ENCODE measurements at places on chromosomes 3 and 15. TPM values are rescaled to one million over a fixed set of nuclear protein-coding genes. Genes with fewer than 3 reads are reported as not detected.

Gene RAMAC
- 36.6 TPM for total RNA-seq

Gene SAMD7
- not detected for total RNA-seq

Gene TAMM41
- total RNA-seq: 3.7 TPM

Gene B3GALNT1
- total RNA-seq: 28.8 TPM

Gene IL5RA
- total RNA-seq: not detected

Gene MUSTN1
- 0.56 TPM for total RNA-seq

Gene ISL2
- 0.56 TPM for total RNA-seq

Gene CIDEC
- under 0.01 TPM for total RNA-seq

Gene TMEM212
- total RNA-seq: not detected

Gene SCAANT1
- total RNA-seq: not detected

Gene FBXO40
- not detected for total RNA-seq

Gene CTXND1
- total RNA-seq: not detected

Gene CFAP91
- 0.85 TPM for total RNA-seq

Gene GNAT1
- total RNA-seq: not detected
